NCI-H460 (cell line): ENCODE measurements at places on chromosomes 11 and 22. TPM values are rescaled to one million over a fixed set of nuclear protein-coding genes. Genes with fewer than 3 reads are reported as not detected.

The RTN4RL2 gene
- total RNA-seq, result 0.45 and 0.72 TPM in 2 replicates

The TRPC6 gene
- total RNA-seq, result 9.6 and 10.0 TPM in 2 replicates

The FZD4 gene
- total RNA-seq, result 22.9 and 27.3 TPM in 2 replicates

The LRRN4CL gene
- 0.02 TPM in 1 of 2 replicates, not detected in the other for total RNA-seq

The IFITM10 gene
- 0.49 and 1.0 TPM in 2 replicates for total RNA-seq

The ARHGEF12 gene
- total RNA-seq, result 30.4 and 34.6 TPM in 2 replicates

The DDTL gene
- total RNA-seq, result 0.84 TPM in 1 of 2 replicates, not detected in the other

The SHANK3 gene
- 0.98 and 1.2 TPM in 2 replicates for total RNA-seq

The CCDC116 gene
- not detected in 2 replicates for total RNA-seq

The IFITM1 gene
- total RNA-seq, result 2.2 and 4.5 TPM in 2 replicates

The APOBEC3G gene
- total RNA-seq, result 0.95 and 1.2 TPM in 2 replicates

The TM7SF2 gene
- 4.2 and 4.6 TPM in 2 replicates for total RNA-seq

The RAG1 gene
- total RNA-seq, result 0.12 and 0.17 TPM in 2 replicates

The RCOR2 gene
- total RNA-seq, result 4.2 and 4.5 TPM in 2 replicates

The NLRP14 gene
- total RNA-seq, result 0.07 and 0.23 TPM in 2 replicates

The FOLR2 gene
- not detected in 2 replicates for total RNA-seq

The KRTAP5-4 gene
- not detected in 2 replicates for total RNA-seq

The MOV10L1 gene
- 0.07 TPM in 1 of 2 replicates, not detected in the other for total RNA-seq

The IGLL1 gene
- not detected in 2 replicates for total RNA-seq

The GLYAT gene
- total RNA-seq, result not detected in 2 replicates

The FAM111B gene
- 2.6 and 3.7 TPM in 2 replicates for total RNA-seq

The BDNF gene
- 75.0 and 78.3 TPM in 2 replicates for total RNA-seq

The TRIM51 gene
- not detected in 2 replicates for total RNA-seq

The CKAP5 gene
- total RNA-seq, result 92.0 and 93.7 TPM in 2 replicates

The RAB3IL1 gene
- 3.2 and 4.6 TPM in 2 replicates for total RNA-seq

The MAPK12 gene
- total RNA-seq, result 22.0 and 24.9 TPM in 2 replicates

The NELL1 gene
- total RNA-seq, result not detected in 2 replicates

The FXYD6 gene
- total RNA-seq, result not detected in 2 replicates

The ATP6V1E1 gene
- total RNA-seq, result 110 and 112 TPM in 2 replicates

The IL18 gene
- total RNA-seq, result 4.2 and 6.0 TPM in 2 replicates

The ZNF202 gene
- 10.7 and 12.2 TPM in 2 replicates for total RNA-seq

The PLAAT4 gene
- total RNA-seq, result not detected in 2 replicates

The ST14 gene
- not detected in 2 replicates for total RNA-seq

The SLC6A5 gene
- not detected in 2 replicates for total RNA-seq

The POU2AF1 gene
- total RNA-seq, result not detected in 2 replicates

The CRYBB2 gene
- total RNA-seq, result not detected in 2 replicates

The ADM2 gene
- total RNA-seq, result 8.9 and 9.2 TPM in 2 replicates
